Epithelial cell of umbilical artery (primary cell): ENCODE measurements at places on chromosomes 12 and 14. TPM values are rescaled to one million over a fixed set of nuclear protein-coding genes. Genes with fewer than 3 reads are reported as not detected.

The SYNDIG1L gene
- not detected in 2 replicates for total RNA-seq

The TAS2R7 gene
- not detected in 2 replicates for total RNA-seq

The TRHDE gene
- 0.32 and 3.8 TPM in 2 replicates for total RNA-seq

The TEX52 gene
- total RNA-seq = not detected in 2 replicates

The SLC38A4 gene
- total RNA-seq = 0.65 TPM in 1 of 2 replicates, not detected in the other

The CLEC7A gene
- total RNA-seq = 0.46 TPM in 1 of 2 replicates, not detected in the other

The MED6 gene
- total RNA-seq = 37.2 and 37.4 TPM in 2 replicates

The FAM181A gene
- not detected in 2 replicates for total RNA-seq

The DEGS2 gene
- total RNA-seq = under 0.01 and 0.15 TPM in 2 replicates

The NEUROD4 gene
- total RNA-seq = not detected in 2 replicates

The MYH6 gene
- not detected in 2 replicates for total RNA-seq

The WNT1 gene
- total RNA-seq = not detected in 2 replicates

The LRP1 gene
- 4.5 and 5.9 TPM in 2 replicates for total RNA-seq

The NRIP2 gene
- total RNA-seq = not detected in 2 replicates

The NAV3 gene
- total RNA-seq = 17.9 and 24.2 TPM in 2 replicates

The NGB gene
- not detected in 2 replicates for total RNA-seq

The DCN gene
- total RNA-seq = 8.8 and 47.1 TPM in 2 replicates

The CLEC1A gene
- 18.7 and 24.4 TPM in 2 replicates for total RNA-seq

The KLRF2 gene
- not detected in 2 replicates for total RNA-seq

The OR11H6 gene
- not detected in 2 replicates for total RNA-seq

The NPFF gene
- not detected in 2 replicates for total RNA-seq
